Left lung (tissue), 14 donors: ENCODE measurements at places on chromosomes 2 and 18. TPM values are rescaled to one million over a fixed set of nuclear protein-coding genes. Genes with fewer than 3 reads are reported as not detected.

DNA sequence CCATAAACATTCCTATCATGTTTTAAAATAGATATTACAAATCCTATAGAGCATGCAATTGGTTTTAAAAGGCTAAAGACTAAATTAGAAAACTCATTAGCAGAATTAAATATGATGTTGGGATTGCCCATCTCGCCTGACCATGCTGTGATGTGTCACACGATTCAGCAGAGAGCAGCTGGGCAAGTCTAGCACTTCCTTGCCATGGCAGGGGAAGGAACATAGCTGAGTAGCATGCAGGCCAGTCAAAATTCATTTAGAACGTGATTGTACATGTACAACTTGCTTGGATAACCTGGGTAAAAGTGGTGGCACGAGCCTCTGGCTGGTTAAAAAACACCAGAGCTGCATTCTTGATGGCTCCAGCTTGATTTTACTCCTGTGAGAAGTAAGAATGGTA lies 81.3 kb downstream of the SCN3A start:
- no peak for DNase-seq

DNA sequence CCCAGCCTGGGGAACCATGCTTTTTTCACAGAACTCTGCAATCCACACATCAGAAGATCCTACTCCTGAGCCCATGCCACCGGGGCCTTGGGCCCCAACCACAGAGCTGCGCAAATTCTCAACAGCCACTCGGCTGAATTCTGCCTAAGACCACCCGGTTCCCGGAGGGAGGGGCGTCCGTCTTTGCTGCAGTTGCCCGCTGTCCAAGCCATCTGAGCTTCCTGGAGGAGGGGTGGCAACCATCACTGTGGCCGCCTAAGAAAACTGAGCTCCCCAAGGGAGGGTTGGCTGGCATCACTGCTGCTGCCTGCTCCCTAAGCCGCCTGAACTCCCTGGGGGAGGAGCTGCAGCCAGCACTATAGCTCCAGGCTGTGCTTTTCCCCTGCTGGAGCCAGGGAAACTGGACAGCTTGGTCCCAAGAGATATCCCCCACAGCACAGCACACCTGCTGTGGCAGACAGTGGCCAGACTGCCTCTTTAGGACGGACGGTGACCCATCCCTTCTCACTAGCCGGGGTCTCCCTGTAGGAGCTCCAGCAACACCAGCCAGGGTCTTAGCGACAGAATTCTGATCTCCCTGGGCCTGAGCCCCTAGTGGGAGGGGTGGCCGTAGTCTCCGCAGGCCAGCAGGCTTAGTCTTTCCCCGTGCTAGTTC lies 1411.6 kb upstream of the CDH2 start:
- DNase-seq, result peak; percentile 59

DNA sequence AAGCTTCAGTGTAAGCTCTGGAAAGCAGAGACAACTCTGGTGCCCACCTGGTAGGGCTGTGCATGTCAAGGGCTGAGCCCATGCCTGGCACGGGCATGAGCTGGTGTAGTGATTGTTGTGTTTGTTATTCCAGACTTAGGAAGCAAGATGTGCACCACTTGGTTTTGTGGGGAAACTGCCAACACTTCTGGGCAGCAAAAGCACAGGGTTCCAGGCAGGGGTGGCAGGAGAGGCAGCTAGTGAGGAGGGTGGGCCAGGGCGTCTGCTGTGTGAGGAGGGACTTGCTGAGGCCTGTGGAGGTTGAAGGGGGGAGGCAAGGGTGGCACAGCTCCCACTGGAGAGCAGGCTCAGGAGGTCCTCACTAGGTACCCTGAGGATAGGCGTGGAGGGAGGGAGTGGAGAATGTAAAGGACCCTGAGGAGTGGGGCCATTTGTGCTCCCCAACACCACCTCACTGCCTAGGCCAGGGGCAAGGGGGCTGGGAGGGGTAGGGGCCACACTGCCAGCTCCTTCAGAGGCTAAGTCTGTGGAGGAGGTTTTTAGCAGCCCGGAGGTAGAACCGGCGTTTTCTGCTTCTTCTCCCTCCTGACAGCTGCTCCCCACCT lies 104.0 kb upstream of the POU3F3 start:
- no peak for DNase-seq

DNA sequence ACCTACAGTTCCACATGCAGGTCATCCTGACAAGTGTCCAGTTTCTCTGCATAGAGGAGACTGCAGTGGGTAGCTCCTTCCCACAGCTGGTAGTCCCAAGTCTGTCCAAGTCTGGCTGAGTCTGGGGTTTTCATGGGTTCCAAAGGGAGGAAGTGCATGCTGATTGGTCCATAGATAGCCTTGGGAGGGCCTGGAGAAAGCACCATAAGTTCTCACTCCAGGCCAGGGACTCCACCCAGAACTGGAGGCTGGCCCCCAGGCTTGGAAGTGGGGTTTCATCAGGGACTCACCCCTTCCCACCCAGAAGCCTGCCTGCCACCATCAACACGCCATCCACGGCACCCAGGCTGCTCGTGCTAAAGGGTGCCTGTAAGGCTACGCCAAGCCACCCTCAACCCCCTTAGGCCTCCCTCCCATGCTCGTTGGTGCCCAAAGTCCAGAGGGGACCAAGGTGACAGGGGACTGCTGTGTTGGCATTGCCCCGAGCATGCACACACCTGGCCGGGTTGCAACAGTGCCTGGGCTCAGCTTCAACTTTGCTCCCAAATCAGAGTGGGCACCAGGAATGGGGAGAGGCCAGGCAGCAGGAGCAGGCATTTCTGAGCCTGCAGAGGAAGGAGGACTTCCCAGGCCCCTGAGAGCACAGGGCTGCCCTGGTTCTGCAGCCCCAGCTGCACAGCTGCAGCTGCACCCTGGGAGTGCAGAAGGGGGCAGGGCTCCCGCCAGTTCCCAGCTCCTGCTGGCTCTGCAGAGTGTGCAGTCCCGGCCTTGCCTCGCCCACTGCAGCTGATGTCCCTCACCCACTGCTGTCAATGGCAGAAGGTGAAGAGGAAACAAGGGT lies 116.5 kb upstream of the MAP2 start:
- no peak for DNase-seq

GRCh38 chr18:47877892-47878291 lies 52.6 kb downstream of the SMAD2 start:
- DNase-seq, result no peak

GRCh38 chr18:58887613-58887963 lies 22.9 kb downstream of the ZNF532 start:
- DNase-seq, result no peak

- DNase-seq, result no peak
Measured at GRCh38 chr2:59884166-59884565, 669.3 kb downstream of the BCL11A start.

DNA sequence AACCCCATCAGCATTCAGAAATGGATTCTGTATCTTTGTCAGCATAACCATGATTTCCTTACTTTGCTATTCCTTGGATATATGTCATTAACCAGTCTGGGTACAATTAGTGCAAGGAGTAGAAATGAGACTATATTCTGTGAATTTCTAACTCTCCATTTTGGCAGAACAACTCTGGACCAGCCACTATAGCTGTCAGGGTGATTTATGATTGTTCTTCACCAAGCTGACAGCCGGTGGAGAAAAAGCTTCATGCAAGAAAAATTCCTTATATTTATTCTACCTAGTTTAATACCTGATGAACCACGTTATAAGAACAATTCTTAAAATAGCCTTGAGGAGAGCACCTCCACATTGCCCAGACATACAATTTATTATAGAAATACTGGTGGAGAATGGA lies 431.2 kb upstream of the TCF4 start:
- no peak for DNase-seq

DNA sequence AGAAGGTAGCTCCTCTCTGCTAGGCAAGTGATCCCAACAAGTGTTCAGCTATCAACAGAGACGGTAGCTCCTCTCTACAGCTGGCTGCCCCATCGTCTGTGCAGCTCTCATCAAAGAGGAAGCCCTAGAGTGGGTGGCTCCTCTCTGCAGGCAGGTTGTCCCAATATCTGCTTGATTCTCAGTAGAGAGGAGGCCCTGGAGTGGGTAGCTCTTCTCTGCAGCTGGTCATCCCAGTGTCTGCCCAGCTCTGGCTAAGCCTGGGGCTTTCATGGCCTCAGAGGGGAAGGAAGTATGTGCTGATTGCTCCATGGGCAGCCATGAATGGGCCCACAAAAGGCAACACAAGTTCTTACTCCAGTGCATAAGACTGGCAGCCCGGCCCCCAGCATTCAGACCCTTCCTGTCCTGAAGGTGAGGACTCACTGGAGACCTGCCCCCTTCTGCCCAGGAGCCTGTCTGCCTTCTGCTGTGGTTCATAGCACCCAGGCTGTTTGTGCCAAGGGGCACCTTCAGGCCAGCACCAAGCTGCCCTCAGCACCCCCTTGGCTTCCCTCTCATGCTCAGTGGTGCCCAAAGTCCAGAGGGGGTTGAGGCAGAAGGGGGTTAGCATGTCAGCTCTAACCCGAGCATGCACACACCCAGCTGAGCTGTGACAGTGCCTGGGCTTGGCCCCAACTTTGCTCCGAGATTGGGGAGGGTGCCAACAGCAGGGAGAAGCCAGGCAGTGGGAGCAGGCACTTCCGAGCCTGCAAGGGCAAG lies 48.9 kb downstream of the CCDC68 start:
- no peak for DNase-seq

GRCh38 chr2:75607988-75608683 lies 38.4 kb upstream of the MRPL19 start:
- DNase-seq, result no peak

- DNase-seq, result peak; percentile 51
Measured at GRCh38 chr2:158658396-158658795, 136.7 kb upstream of the DAPL1 start.

DNA sequence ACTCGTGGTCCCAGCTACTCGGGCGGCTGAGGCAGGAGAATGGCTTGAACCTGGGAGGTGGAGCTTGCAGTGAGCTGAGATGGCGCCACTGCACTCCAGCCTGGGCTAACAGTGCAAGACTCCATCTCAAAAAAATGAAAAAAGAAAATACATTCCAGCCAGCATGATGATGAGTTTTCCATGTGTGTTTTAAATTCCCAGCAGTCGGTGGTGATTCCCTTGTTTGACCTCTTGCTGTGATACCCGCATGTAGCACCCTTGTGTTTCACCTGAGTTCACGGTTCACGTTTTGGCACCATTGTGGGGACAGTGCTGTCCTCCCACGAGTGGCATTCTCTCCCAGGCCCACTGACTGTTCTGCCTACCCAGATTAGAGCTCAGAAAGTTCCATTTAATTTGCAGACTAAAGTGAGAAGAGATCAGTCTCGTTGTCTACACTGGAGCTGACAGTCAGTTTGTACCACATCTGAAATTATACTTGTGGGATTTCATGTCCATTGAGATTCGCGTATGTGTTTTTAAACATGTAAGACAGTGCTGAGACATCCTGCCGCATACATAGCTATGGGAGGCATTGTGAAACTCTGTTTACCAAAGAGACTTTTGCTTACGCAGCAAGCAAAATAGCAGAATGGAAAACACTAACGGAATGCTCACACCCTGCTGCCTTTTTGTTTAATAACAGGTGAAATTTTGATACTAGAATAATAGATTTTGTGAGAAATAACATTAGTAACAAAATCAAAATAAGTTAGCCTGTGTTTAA lies 157.1 kb downstream of the GBX2 start:
- no peak for DNase-seq

- DNase-seq, result no peak
Measured at GRCh38 chr18:6610466-6610865, 119.0 kb upstream of the ARHGAP28 start.

DNA sequence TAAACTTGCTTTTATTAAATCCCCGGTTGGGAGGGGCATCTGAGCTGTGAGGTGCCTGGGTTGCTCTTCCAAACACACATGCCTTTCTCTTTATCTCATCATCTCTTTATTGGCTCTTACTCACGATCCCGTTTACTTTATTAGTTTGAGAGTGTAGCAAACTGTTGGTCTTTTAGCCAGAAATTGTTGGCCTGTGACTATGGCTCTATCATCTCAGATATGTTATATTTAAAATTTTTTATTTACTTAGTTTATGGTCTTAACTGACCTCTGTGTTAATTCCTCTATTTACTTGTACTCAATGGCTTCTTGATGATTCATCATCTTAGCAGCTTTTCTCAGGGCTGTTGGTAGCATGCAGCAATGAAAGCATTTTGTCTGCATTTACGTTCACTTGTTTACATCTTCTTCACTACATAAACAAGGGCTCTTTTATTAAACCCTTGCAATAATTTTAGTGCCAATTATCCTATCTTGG lies 408.4 kb downstream of the HRH4 start:
- peak; percentile 30 for DNase-seq

DNA sequence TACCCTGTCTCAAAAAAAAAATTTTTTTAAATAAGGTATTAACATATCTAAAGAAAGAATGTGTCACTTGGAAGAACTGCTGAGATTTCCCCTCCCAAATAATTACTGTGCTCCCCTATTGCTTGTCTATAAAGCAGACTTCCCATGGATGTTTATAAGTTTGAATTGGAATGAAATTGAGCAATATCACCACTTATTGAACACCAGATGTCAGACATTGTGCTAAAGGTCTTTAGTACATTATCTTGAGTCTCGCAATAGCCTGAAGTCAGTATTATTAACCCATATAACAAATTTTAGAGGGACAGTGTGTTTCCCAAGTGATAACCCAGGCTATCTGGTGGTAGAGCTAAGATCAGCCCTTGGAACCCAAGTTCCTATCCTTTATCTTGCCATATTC lies 102.9 kb upstream of the MSH2 start:
- DNase-seq, result no peak

LBX2 gene
- polyA plus RNA-seq, result 0.35 TPM

TRIB2 gene
- 76.8 TPM for polyA plus RNA-seq

LIPG gene
- polyA plus RNA-seq, result 16.4 TPM

GPR35 gene
- polyA plus RNA-seq, result 3.2 TPM

VWC2L gene
- not detected for polyA plus RNA-seq

SALL3 gene
- not detected for polyA plus RNA-seq

KLHL41 gene
- polyA plus RNA-seq, result 1.6 TPM

MARCO gene
- polyA plus RNA-seq, result 0.35 TPM

PRKAG3 gene
- polyA plus RNA-seq, result not detected

OTX1 gene
- 0.15 TPM for polyA plus RNA-seq
